Cardiac fibroblast (primary cell): ENCODE measurements at places on chromosomes 6 and 20.

DNA sequence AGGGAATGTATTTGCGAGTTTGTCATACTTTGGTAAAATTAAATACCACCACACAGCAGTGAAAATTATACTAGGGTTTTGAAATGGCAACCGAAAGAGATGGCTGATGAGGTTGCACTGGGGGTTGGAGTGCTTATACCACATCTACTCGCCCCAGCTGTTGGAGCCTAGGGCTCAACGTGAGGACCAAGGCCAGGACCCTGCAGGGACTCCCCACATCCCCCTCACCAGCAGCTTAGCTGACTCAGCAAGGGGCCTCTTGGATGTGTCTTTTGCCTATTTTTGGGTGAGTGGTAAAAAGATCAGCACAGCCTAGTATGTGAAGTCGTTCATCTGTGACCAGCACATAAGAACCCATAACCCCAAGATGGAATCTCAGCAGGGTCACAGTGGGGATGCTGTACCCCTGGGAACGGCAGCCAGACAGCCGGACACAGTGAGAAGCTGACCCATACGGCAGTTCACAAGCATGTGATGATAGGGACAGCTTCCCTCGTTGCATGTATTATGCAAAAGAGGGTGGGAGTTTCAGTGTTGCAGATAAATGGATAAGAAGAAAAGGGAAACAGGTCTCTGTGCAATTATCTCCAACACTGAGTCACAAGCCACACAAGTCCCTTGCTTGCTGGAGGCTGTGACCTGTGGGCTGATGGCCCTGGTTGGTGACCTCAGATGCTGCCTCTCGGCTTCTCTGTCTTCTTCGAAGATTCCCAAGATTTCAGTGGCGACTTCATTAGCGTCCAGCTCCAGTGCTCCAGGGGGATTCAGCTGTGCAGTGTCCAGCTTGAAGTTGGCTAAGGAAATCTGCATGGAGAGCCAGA is 20.9 kb upstream of the SPO11 start:
- DNase-seq = no peak

DNA sequence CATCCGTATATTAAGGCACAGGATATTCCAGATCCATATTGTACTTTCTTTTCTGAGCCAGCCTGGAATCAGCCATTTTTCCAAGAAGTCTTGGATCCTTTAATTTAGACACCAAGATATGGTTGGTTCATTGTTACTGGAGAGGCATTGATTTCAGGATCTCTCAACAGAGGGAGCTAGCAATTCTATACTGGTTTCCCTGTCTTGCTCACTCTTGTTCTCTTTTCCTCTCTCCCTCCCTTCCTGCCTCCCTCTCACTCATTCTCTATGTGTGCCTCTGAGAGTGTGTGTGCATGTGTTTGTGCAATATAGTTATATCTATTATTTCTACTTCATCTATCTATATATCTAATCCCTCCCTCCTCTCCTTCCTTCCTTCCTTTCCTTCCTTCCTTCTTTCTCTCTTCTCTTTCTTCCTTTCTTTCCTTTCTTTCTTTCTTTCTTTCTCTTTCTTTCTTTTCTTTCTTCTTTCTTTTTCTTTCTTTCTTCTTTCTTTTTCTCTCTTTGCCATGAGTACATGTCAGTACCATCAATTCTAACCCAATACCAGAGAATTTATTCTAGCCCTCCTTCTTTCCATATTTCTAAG is 299.1 kb downstream of the EPHA7 start:
- DNase-seq = no peak

DNA sequence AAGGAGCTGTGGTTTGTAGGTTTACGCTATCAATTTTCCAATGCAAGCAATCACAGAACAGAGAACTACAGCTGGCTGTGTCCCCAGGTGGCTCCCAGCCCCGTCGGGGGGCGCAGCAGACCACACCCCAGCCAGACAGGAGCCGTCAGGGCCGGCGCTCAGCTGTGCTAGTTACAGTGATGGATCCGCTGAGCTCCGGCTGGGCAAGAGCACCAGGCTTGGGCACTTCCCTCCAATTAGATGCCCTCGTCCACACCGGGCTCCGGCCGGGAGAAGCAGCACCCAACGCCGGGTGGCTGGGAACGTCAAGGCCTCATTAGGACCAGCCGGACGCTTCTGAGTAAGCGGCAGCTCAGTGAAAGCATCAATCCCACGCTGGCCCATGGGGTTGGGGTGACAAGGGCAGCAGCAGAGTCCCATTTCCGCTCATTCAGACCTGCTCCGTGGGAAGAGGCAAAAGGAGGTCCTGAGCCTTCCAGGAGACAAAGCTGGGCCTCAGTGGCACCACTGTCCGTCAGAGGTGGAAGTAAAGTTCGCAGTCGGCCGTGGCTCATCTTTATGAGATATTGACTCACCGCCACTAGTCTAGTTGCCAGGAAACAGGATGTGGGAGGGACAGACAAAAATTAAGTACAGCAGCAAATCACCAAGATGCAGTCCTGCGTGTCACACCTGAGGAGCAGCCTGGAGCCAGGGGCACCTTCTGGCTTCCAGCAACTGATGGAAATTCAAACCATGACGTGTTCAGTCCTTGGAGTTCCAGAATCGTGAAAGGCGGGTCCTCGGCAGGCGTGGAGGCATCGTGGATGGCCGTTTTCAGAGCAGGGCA is 164.1 kb downstream of the TAF4 start:
- no peak for DNase-seq

GRCh38 chr20:63377951-63378381 is 16.8 kb upstream of the CHRNA4 start:
- no peak for DNase-seq
